ENCODE measurements at places on chromosomes 16 and 17.

DNA sequence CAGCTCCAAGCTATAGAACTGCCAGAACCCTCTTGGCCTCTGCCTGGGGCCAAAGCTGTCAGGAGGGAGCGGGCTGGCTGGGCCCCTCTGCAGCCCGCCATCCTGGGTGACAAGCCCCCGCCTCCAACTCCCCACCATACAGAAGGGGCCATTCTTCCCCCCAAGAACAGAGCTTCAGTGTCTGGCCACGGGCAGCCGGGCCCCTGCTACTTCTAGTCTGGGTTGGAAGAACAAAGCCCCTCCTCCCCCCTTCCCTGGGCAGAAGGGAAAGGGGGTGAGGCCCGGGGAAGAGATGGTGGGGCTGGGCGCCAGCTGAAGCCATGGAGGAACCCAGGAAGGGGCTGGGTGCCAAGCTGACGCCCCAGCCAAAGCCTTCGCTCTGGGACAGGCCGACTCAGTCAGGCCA, 9.0 kb downstream of the NAT9 start:
- no peak for DNase-seq

- DNase-seq = no peak
Measured at GRCh38 chr17:39549747-39550573, 57.8 kb downstream of the NEUROD2 start.

GRCh38 chr17:61947367-61948078, 19.7 kb upstream of the INTS2 start:
- no peak for DNase-seq

DNA sequence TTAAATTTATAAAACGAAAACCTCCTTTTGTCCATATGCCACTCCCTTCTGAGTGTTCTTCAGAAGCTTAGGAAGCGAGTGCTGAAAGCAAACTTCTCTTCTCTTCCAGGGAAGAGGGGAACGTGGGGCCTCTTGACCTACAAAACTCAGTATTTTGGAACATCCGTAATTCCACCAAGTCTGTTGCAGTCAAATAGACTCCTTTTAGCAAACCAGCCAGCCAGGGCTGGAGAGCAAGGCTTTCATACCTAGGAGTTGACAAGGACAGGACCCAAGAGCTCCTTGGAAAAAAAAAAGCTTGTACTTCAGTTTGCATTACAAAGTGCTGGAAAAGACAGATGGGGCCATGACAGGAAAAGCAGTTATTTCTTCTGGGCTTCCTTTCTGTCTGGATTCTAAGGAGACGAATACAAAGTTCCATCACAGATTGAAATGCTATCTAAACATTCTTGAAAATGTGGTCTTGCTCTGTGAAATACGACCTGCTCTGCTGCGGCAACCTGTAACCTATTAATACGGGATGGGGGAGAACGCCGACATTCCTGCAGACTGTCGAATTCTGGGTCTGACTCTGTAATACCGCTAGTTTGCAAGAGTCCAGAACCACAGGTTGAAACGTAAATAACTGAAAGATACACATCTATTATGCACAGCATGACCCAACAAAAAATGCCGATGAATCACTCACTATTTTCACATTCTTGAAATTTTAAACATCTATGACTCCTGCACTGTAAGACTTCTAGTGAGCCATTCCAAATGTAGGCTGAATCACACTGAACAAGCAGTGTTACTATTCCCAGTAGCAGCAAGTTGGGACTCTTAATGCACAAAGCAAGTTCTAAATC, 20.6 kb downstream of the VPS53 start:
- no peak for DNase-seq

DNA sequence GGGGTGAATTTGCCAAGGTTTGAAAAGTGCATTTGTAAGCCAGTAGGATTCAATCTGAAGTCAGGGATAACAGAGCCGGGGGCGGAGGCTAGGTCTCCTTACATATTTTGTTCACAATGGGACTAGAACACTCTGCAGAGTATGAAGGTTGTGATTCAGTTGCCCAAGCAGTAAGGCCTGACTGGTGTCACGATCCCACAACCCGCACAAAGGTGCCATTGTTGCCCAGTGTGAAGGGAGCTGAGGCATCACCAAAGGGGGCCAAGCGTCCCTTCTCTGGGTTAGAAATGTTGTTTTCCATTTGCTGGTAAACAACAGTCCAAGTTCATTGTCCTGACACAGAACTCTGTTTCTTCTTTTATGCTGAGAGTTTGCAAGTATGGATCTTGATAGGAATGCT, 471.8 kb downstream of the MAF start:
- DNase-seq = no peak

Measured in CD4-positive, alpha-beta T cell treated with Interleukin-15 for 4 hours (primary cell).